ENCODE measurements at places on chromosomes 4 and X. TPM values are rescaled to one million over a fixed set of nuclear protein-coding genes. Genes with fewer than 3 reads are reported as not detected.

HERC3 gene
- total RNA-seq, result 48.8 TPM

PLAC8 gene
- total RNA-seq, result 5.7 TPM

CT47B1 gene
- not detected for total RNA-seq

AADAT gene
- 4.9 TPM for total RNA-seq

- H3K4me1 ChIP-seq, result peaks cover 15% of the 10 kb centered on the region
- H3K36me3 ChIP-seq, result no peaks in the 10 kb centered on the region
- no peak overlapping the region for H3K27ac ChIP-seq
- no peaks in the 10 kb centered on the region for H3K27me3 ChIP-seq
- no peak overlapping the region for H3K4me3 ChIP-seq
Observed at GRCh38 chr4:145890689-145891088, 47.9 kb downstream of the ZNF827 start.

DNA sequence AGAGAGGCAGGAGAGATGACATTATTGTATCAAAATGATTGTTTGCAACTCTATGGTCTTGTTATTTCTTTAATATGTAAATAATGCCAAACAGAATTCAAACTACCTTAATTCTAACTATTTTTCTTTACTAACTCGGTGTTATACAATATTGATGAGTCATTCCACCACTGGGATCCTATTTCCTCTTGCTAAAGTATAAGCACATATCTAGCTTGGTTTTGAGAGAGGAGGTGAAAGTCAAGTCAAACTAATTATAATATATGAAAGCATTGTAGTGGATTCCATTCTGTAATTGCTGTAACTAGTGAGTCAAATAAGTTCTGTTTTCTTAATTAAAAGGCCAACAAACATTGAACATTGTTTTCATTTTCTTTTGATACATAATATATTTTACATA, 837.6 kb downstream of the PDHA2 start:
- no peaks in the 10 kb centered on the region for H3K4me1 ChIP-seq
- DNase-seq, result no peak
- H3K4me3 ChIP-seq, result no peak overlapping the region
- H3K27me3 ChIP-seq, result no peaks in the 10 kb centered on the region

GRCh38 chr4:65538571-65538970, 131.7 kb downstream of the EPHA5 start:
- no peaks in the 10 kb centered on the region for H3K36me3 ChIP-seq
- no peaks in the 10 kb centered on the region for H3K4me1 ChIP-seq
- no peaks in the 10 kb centered on the region for H3K27me3 ChIP-seq
- no peak overlapping the region for H3K4me3 ChIP-seq

DNA sequence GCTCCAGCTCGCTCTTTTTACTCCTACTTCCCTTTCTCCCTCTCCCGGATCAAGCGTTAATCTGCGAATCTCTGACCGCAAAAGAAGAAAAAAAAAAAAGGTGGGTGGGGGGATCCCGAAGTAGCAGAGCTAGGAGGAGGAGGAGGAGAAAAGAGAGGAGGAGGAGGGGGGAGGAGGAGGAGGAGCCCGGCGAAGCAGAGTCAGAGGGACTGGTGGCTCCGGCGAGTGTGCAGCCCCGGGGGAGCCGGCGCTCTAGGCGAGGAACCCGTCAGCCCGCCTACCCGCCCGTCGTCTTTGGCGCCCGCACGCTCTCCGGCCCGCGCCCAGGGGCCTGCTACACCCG, at the start of gene NHSL2:
Gene NHSL2 (plus strand): TSS at position 203 of the 343 bp plus-strand sequence.
- H3K36me3 ChIP-seq, result no peaks in the 10 kb centered on the region
- H3K27me3 ChIP-seq, result peaks cover 51% of the 10 kb centered on the region
- H3K4me1 ChIP-seq, result no peaks in the 10 kb centered on the region
- H3K27ac ChIP-seq, result peak within 1 kb of the TSS; percentile 86
- H3K4me3 ChIP-seq, result peak within 1 kb of the TSS; percentile 23
- DNase-seq, result no peak

- H3K27me3 ChIP-seq, result no peaks in the 10 kb centered on the region
- H3K36me3 ChIP-seq, result peaks cover 16% of the 10 kb centered on the region
- no peaks in the 10 kb centered on the region for H3K4me1 ChIP-seq
- no peak overlapping the region for H3K4me3 ChIP-seq
Observed at GRCh38 chr4:4730249-4730648, 129.2 kb upstream of the MSX1 start.

DNA sequence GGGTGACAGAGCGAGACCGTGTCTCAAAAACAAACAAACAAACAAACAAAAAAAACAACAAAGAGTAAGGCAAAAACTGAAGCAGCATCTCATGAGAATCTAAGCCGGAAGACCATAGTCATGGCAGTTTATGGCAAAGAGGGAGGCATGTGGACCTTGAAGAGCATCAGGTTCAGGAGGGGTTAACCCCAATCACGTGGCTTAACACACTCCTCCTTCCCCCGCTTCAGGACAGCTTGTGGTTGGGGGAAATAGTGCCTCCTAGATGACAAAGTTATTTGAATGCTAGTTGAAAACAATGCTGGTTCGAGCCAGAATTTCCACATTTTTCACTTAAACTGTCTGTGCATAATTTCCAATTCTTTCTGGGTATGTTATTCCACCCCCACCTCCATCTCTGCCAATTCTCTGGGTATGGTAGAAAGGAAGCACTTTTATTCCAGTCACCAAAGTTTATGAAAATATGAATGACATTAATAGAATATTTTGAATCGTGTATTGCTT, 11.7 kb upstream of the MAP7D3 start:
- no peaks in the 10 kb centered on the region for H3K4me1 ChIP-seq
- no peak overlapping the region for H3K4me3 ChIP-seq

GRCh38 chr4:29966386-29966785, 753.8 kb upstream of the PCDH7 start:
- H3K27ac ChIP-seq, result no peak overlapping the region
- H3K4me3 ChIP-seq, result no peak overlapping the region
- no peak for DNase-seq
- H3K36me3 ChIP-seq, result no peaks in the 10 kb centered on the region
- no peaks in the 10 kb centered on the region for H3K27me3 ChIP-seq
